ENCODE measurements at places on chromosomes 13 and 19. TPM values are rescaled to one million over a fixed set of nuclear protein-coding genes. Genes with fewer than 3 reads are reported as not detected.

Gene COL4A1
- total RNA-seq: not detected

Gene PLVAP
- not detected for total RNA-seq

Gene USP12
- 57.3 TPM for total RNA-seq

Gene PLEKHG2
- total RNA-seq: 86.5 TPM
